ENCODE measurements at places on chromosomes 4 and X. TPM values are rescaled to one million over a fixed set of nuclear protein-coding genes. Genes with fewer than 3 reads are reported as not detected.

Gene TAF7L
- total RNA-seq = not detected

Gene SLC25A4
- 11.8 TPM for total RNA-seq

DNA sequence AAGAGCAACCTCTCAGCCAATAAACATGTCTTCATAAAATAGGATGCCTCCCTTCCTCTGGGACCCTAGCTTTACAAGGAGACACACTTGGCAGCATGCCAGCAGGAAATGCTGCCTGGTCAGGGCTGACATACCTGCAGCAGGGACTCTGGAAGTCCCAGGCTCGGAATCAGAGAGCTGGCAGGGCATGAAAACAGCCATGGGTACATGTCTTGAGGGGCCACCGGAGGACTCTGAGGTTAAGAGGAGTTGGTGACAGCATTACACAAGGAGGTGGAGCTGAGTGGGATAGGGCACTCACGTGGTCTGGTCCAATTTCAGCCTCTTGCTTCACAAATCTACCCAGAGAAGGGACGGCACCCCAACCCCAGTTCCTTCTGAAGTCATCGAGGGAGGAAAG is 15.7 kb downstream of the MSX1 start:
- H3K4me3 ChIP-seq = no peak overlapping the region
- H3K4me1 ChIP-seq = no peaks in the 10 kb centered on the region
- no peak for DNase-seq
- no peaks in the 10 kb centered on the region for H3K36me3 ChIP-seq
- peaks cover 28% of the 10 kb centered on the region for H3K27me3 ChIP-seq
- H3K27ac ChIP-seq = no peak overlapping the region

DNA sequence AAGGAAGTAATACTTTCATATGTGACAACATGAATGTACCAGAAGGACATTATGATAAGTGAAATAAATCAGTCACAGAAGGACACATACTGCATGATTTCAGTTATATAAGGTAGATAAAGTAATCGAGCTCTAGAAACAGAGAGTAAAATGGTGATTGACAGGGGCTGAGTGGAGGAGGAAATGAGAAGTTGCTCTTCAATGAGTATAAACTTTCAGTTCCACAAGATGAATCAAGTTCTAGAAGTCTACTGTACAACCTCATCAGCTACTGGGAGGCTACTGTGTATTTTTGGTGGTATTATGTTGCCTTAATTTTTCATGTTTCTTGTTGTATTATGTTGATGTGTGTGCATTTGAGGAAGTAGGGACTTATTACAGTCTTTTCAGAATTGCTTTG is 270.9 kb upstream of the GRIA3 start:
- no peak overlapping the region for H3K27ac ChIP-seq
- no peaks in the 10 kb centered on the region for H3K27me3 ChIP-seq
- no peak for DNase-seq

DNA sequence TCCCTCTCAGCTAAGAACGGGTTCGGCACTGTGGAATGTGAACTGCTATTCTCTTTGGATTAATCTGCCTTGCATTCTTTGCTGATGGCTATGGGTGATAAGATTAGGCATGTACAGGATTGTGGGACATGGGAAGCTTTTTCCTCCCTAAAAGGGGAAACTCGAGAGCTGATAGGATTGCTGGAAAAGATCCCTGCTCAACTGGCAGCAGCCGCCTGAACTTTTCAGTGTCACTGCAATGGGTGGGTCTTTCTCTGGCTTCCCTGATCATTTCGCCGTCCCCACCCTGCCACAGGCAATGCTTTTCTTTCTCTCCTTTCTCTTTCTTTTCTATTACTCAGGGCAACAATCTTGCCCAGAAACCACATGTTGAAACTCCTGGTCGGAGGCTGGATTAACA is 20.5 kb downstream of the PAGE2 start:
- H3K27ac ChIP-seq = no peak overlapping the region
- H3K4me1 ChIP-seq = no peaks in the 10 kb centered on the region
- H3K4me3 ChIP-seq = no peak overlapping the region
- no peaks in the 10 kb centered on the region for H3K36me3 ChIP-seq
- no peak for DNase-seq

DNA sequence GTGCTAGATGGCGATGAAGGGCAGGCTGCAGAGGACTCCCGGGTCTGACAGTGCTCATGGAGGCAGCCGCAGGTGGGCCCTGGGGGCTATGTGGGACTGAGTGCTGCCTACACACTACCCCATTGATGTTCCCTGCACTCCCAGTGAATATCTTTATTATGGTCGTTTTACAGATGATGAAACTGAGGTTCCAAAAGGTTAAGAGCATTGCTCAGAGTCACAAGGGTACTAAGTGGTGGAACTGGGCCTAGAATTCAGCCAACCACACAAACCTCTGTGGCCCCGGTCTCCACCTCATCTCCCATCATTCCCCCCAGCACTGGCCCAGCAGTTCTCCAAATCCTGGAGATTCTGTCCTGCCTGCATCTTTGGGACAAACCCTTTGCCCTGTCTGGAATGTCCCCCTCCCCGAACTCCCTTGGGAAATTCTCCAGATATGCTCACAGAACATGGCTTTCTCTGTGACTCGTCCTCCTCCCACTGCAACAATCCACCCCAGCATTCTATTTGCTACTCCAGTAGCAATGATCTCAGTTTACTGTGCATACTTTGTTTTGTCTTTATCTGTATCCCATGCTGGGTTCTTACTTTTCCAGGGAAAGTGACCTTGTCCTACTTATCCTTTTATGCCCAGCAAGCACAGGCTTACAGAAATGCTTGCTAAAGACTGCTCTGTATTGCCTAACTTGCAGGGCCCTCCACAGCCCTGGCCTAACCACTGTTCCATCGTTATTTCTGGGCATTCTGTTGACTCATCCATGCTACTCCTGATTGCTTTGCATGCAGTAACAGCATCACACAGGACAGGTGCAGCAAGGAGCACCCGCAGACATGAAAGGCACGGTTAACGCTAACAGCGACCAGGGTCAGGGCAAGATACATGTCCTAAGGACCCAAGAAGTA is 14.0 kb downstream of the PNMA6F start:
- no peaks in the 10 kb centered on the region for H3K4me1 ChIP-seq
- H3K4me3 ChIP-seq = no peak overlapping the region
- no peak for DNase-seq
- no peaks in the 10 kb centered on the region for H3K36me3 ChIP-seq

DNA sequence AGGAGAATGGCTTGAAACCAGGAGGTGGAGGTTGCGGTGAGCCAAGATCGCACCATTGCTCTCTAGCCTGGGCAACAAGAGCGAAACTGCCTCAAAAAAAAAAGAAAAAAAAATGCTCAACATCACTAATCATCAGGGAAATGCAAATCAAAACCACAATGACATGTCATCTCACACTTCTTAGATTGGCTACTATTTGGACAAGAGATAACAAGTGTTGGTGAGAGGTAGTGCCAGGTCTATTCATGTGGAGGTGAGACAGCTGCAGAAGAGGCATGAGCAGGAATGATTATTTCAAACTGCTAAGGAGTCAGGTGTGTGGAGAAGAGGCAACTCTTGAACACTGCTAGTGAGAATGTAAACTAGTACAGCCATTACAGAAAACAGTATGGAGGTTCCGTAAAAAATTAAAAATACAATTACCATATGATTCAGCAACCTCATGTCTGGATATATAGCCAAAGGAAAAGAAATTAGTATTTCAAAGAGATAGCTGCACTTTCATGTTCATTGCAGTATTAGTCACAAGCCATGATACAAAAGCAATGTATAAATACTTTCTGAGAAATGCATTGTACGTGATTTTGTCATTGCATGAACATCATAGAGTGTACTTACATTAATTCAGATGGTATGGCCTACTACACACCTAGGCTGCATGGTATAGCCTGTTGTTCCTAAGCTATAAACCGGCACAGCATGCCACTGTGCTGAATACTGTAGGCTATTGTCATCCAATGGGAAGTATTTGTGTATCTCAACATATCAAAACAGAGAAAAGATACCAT is 75.3 kb downstream of the TMEM144 start:
- no peak for DNase-seq
- no peak overlapping the region for H3K4me3 ChIP-seq
- no peaks in the 10 kb centered on the region for H3K36me3 ChIP-seq
- no peaks in the 10 kb centered on the region for H3K4me1 ChIP-seq
- H3K27ac ChIP-seq = no peak overlapping the region
